Activated T-cell treated with anti-CD3 and anti-CD28 coated beads, Interleukin-2, amount 50 U/mL, for 24 hours (primary cell): ENCODE measurements at places on chromosomes 4 and X.

- DNase-seq, result no peak
These were observed 926.1 kb downstream of the FAM133A start for GRCh38 chrX:94600077-94600476.

- no peak for DNase-seq
These were observed 1371.7 kb upstream of the PABPC4L start for GRCh38 chr4:135573251-135573650.

DNA sequence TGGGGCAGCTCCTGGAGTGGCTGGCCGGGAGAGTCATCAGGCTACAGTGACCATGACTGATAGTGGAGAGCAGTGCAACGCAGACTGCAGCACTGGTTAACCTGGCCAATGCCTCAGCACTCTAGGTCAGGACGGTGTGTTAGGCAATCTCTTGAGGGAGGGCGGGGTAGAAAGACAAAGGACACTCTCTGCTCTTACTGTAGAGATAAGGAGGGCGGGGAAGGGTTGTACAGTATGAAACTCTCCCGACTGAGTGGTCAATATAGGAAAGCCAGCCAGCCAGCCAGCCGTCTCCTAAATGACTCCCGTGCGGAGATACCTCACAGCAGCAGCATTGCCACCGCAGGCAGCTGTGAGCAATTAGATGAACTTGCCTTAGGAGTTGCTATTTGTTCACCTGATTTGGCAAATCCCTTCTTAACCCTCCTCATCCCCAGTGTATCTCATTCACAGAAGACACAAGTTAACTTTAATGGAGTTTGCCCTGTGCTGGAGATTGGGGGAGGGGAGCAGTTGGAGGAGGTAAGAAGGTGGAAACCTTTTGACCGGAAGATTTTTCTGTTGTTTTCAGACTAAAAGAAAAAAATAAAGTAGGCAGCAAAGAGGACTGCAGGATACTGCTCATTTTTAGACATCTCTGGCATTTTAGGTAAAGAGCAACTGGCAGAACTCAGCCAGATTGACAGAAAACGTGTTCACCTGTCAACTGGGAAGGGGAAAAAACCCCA lies 330.5 kb downstream of the HNRNPD start:
- DNase-seq, result no peak

GRCh38 chrX:125850693-125851092 lies 315.4 kb downstream of the DCAF12L2 start:
- no peak for DNase-seq

GRCh38 chrX:135557344-135557743 lies 36.9 kb downstream of the INTS6L start:
- DNase-seq, result no peak
